ENCODE measurements at places on chromosomes 3 and 15.

GRCh38 chr3:169660709-169661360, 2.7 kb downstream of the MECOM start:
- no peak for DNase-seq

DNA sequence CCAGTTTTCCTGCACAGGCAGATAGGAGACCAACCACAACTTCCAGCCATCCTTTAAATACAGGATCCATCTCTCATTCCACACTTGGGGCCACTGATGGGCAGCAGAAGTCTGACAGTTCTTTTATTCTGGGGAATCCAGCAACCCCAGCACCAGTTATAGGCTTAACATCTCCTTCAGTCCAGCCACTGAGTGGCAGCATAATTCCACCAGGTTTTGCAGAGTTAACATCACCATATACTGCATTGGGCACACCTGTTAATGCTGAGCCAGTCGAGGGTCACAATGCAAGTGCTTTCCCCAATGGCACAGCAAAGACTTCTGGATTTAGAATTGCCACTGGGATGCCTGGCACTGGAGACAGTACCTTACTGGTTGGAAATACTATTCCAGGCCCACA, 2.9 kb downstream of the NPAP1 start:
- DNase-seq, result no peak

GRCh38 chr15:89129816-89130134, 41.5 kb downstream of the ABHD2 start:
- DNase-seq, result no peak

DNA sequence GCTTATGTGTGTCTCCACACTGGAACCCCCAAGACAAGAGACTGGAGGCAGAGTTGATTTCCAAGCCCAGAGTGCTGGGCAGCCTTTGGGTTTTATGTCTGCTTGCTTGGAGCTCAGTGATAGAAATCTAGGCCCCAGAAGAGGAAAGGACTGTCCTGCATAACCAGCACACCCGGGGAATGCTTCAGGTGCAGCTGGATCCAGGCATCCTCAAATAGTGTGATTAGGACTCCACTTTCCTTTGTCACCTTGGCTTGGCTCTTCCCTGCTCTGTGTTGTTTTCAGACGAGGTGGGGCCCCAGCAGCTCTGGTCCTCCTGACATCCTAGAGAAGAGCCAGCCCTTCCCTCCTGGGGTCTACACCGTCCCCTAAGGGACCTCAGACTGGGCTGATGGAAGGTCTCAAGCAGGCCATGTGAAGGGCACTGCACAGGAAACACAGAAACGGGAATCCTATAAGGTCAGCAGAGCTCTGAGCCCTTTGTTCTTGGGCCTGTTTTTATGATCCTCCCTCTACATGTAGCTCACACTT, 143.7 kb downstream of the TJP1 start:
- DNase-seq, result no peak

DNA sequence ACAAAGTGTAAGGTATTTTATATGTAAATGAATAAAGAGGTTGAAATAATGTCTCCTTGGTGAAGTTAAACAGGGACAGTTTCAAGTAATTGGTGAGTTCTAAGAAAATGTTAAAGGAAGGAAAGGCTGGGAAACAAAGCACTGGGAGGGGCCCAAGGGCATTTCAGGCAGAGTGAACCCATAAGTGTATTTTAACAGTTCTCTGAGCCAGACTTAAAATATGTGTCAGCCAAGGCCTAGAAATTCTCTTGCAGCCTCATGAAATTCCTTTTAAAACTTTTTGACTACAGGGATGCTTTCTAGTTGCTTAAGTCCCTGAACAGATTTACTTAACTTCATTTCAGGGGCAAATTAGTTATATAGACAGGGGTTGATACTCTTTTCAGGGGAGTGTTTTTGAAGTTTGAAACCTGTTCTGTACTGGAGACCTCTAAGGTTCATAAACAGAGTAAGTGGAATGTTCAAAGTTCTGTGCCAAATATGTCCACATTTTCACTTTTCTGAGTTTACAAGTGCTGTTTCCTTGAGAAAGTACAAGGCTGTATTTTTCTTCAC, 77.6 kb downstream of the GALK2 start:
- no peak for DNase-seq

DNA sequence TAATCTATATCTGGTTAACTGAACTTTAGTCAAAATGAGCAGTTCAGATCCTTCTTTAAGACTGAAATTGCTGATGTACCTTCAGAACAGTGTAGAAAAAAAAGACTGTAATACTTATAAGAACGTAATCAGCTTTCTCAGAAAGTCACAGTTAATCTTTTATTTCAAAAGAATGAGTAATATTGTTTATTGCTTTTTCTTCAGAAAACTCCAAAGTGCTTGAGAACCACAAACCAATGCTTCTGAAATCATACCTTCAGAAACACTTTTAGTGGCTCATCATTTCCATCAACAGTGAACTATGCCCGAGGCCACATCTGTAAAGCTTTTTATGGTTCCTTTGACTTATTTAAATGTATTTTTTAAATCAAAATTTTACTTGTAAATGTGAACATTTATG, 33.3 kb upstream of the CLASP2 start:
- no peak for DNase-seq

- DNase-seq, result no peak
Observed at GRCh38 chr3:42980209-42980608, 1.1 kb downstream of the GASK1A start.

DNA sequence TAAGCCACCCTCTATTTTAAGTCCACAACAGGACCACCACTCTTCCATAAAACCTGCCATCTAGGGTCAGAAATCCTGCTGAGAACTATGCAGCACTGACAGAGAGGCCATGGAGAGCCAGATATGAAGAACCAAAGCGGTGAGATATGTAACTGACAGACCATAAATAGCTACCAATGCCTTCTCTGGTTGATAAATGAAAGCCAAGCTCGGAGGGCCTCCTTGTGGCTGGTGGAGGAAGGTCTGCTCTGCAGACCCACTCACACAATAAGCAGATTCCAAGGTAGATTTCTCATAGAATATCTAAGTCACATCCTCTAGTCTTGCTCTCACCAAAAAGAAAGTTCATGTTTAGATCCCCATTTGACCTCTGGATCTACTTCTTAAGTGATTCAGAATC, 38.9 kb downstream of the RYK start:
- DNase-seq, result peak; percentile 36

DNA sequence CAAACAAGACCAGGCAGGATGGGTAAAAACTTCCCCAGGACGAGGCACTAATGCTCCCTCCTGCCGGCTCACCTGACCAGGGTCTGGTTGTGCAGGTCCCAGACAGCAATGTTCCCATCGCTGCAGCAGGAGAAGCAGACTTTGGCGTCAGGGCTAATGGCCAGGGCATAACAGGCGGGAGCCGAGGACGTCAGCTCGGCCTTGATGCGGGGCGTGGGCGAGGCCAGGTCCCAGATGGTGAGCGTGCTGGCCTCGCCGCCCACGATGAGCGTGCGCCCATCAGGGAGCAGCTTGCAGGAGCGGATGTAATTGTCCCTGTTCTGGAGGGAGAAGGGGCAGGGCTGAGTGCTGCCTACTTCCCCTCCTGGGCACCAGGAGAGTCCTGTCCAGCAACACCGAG, 43.4 kb downstream of the TLE3 start:
- DNase-seq, result no peak

GRCh38 chr3:118088696-118089095, 946.0 kb downstream of the IGSF11 start:
- no peak for DNase-seq

DNA sequence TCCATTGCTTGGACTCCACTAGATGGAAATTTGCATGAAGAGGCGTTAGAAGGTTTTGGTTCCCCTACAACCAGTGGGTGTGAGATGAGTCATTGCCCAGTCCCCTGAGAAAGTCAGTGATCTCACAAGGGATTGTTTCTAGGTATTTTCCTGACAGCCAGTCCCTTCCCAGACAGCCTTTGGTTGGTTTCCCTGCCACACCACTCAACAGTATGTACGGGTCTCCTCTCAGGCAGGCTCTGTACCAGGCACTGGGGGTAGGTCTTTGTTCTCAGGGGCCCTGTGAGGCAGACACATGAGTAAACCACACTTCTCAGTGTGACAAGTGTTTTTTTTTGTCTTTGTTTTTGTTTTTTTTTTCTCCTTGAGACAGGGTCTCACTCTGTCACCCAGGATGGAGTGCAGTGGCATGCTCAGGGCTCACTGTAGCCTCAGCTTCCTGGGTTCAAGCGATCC, 4.0 kb downstream of the LAMP3 start:
- DNase-seq, result no peak

- no peak for DNase-seq
Observed at GRCh38 chr3:188673646-188674186, 498.1 kb upstream of the TPRG1 start.

GRCh38 chr15:85494048-85494777, 113.8 kb downstream of the AKAP13 start:
- DNase-seq, result no peak

DNA sequence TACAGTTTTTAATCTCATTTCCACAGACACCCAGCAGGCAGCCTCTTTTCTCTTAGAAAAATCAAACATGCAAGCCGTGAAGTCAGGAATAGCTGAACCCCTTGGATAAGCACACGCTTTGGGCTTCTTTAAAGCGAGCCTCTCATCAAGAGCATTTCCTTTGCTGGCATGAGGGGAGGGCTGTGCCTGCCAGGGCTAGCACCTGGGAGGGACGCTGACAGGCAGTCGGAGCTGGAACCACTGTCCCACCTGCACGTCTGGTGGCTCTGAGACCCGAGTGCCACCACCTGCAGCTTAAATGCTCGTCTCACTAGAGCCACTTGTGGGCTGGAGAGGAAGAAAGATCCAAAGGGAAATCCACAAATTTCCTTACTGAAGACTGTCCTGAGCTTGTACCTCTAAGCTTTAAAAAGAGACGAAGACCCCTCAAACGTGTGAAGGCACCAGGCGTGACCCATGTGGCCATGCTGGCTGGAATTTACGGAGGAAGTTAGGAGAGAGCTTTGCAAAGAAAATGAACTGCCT, 9.4 kb downstream of the MAP6D1 start:
- no peak for DNase-seq

GRCh38 chr3:27657871-27658270, 64.3 kb downstream of the EOMES start:
- DNase-seq, result no peak

DNA sequence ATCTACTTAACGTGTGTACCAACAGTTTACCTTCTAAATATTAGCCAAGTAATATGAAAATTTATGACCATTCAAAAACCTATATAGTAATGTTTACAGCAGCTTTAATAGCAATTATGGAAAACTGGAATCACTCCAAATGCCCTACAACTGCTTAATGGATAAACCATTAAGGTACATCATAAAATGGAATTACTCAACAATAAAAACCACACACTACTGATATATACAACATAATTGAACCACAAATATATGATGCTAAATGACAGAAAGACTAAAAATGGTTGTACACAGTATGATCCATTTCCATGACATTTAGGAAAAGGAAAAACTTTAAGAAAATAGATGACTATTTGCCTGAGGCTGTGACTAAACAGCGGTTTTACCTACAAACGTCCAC, 467.1 kb upstream of the EPHA6 start:
- no peak for DNase-seq

DNA sequence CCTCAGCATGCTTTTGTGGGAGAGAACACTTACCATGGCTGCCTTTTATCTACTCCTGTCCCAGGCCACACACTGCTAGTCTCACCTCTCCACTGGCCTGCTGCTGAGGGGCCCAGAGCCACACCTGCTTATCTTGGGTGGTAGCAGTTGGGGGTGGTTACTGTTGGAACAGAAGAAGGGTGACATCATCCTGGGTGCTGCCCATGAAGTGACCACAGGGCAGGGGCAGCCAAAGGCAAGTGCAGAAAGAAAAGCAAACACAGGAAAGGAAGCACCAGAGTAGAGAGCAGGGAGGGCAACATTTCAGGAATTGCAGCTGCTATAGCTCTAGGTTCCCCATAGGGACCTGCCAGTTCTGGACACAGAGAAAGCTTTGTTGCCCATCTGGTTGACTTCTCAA, 345.2 kb downstream of the VPS13C start:
- DNase-seq, result no peak

- no peak for DNase-seq
Observed at GRCh38 chr3:79253271-79253670, 514.5 kb downstream of the ROBO1 start.

GRCh38 chr3:72398781-72399180, 449.5 kb downstream of the SHQ1 start:
- DNase-seq, result no peak

DNA sequence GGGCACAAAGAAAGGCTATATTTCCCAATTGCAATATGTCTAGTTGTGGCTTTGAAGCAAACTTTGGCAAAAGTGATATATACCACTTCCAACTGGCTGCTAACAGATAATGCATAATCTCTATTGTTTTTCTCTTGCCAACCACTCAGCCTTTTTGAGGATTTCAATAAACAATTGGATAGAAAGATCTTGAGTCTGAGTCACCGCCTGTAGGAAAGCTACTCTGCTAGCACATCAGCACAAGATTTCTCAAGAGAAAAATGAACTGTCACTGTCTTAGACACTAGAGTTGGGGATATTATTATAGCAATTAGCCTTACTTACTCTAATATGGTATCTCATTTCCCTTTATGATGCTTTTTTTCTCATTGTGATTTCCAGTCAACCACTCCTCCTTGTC, 119.7 kb downstream of the SST start:
- no peak for DNase-seq

- DNase-seq, result no peak
Observed at GRCh38 chr3:181705086-181705480, 6.6 kb upstream of the SOX2 start.
